ENCODE measurements at places on chromosomes 5 and 9.

- DNase-seq, result peak; percentile 45
These were observed 860.8 kb upstream of the DMAC1 start for GRCh38 chr9:8660383-8660782.

- no peak for DNase-seq
These were observed 77.7 kb downstream of the DNAH5 start for GRCh38 chr5:13866792-13867191.

- DNase-seq, result no peak
These were observed 64.0 kb downstream of the OTULIN start for GRCh38 chr5:14728459-14728938.

DNA sequence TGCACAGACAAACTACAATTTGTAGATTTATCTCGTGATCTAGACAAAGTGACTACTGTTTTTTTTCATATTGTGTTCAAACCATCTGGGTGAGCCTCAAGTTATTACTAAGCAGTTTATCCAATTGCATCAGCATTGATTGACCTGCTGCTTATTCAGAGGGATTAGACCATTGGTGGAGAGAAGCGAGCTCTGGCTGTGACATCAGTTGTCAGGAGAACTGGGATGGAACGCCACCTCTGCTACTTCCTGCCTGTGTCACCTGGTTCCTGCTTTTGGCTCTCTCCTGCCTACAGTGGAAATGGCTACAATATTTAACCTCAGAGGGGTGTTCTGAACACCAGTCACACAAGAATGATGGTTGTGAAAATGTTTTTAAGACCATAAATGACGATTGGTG, 12.1 kb downstream of the NR4A3 start:
- no peak for DNase-seq

DNA sequence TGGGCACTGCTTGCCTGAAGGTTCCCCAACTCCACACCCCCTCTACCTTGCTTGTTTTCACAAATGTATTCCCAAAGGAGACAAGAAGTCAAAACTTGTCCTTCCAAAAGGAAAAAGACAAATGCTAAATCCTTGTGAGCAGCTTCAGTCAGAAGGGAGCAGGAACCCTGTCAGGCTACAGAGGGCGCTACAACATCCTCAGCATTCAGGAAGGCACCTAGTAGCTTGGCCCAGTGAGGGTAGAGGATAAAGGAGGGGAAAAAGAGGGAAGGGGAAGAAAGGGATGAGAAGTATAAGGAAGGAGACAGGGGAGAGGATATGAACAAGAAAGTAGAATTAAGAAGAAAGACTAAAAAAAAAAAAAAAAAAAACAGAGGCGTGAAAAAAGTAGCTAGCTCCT, 97.5 kb downstream of the MLLT3 start:
- no peak for DNase-seq

Data from left cardiac atrium (tissue), 4 donors.